ENCODE measurements at places on chromosomes 5 and 9.

DNA sequence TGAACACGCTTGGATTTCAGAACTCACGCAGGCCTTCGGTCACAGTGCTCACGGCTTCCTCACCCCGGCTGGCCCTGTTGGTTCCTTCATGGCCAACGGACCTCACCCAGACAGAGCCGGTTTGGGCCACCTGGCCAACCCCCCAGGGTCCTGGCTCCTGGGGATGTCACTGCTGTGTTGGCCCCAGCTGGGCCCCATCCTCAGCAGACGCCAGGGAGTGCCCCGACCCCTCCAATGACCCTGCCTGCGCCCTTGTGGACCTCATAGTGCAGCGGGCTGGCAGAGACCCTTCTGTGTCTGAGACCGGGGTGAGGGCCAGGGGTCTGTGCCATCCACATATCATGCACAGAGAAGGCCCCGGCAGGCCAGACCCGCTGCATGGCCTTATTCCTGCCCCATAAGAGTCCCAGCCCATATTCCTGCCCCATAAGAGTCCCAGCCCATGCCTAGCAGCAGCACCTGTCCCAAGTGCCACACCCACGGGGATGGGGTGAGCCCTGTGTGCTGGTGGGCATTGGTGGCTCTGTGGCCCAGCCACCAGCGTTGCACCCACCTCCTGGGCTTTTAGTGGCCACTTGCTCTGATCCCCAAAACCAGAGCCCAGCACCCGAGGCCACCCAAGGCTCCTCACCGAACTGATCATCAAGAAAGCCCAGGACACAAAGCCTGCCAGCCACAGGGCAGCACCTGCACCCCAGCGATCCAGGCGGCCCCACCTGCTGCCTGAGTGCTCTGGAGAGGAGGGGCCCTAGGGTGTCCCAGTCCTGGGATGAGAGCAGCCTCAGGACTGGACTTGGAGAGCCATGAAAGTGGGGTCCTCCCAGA lies 1.3 kb upstream of the LPCAT1 start:
- H3K27me3 ChIP-seq = no peaks in the 10 kb centered on the region
- H3K27ac ChIP-seq = peak overlapping the region; percentile 70
- H3K4me1 ChIP-seq = peaks cover 27% of the 10 kb centered on the region
- peak overlapping the region; percentile 54 for H3K4me3 ChIP-seq

DNA sequence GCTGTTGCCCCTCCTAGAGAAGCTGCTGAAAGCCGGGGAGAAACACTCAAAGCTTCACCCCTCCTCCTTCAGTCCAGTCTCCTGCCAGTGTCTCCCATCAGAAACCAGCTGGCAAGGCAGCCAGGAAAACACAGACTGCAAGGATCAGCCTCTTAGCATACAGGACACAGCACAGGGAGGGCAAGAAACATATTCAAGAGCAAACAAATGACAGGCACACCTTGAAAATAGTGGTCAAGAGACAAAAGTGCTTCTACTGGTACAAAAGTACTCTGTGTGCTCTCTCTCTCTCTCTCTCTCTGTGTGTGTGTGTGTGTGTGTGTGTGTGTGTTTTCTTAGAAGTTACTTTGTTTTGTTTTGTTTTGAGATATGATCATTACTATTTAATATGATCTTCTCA lies 227.2 kb downstream of the RAB3C start:
- no peak overlapping the region for H3K4me3 ChIP-seq
- H3K27me3 ChIP-seq = no peaks in the 10 kb centered on the region
- no peaks in the 10 kb centered on the region for H3K4me1 ChIP-seq
- no peak overlapping the region for H3K27ac ChIP-seq
- H3K36me3 ChIP-seq = no peaks in the 10 kb centered on the region

DNA sequence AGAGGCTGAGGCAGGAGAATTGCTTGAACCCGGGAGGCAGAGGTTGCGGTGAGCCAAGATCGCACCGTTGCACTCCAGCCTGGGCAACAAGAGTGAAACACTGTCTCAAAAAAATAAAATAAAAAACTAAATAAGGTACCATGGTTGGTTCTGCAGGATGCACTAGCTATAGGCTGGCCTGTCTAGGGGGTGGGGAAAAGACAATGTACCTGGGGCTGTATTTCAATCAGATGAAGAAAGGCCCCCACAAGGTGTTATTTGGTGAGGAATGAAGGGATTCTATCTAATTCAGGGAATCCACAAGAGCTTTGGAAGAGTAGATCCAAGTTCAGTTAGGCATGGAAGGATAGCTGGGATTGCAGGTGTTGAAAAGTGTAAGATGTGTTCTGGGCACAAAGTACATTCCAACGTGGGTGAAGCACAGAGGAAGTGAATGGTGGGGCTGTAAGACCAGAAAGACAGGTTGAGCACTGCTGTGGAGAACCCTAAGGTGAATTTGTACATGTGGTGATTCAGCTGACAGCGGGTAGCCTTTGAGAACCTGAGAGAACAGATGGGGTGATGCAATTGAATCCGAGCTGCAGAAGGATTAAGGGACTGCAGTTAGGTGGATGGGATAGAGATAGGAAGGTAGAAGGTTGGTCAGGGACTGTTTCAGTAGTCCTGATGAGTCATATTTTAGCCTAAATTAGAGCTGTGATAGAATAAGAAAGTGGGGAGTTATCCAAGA lies 71.8 kb downstream of the CAST start:
- H3K4me3 ChIP-seq = no peak overlapping the region
- no peaks in the 10 kb centered on the region for H3K4me1 ChIP-seq
- DNase-seq = no peak

- no peaks in the 10 kb centered on the region for H3K36me3 ChIP-seq
- H3K4me1 ChIP-seq = peaks cover 19% of the 10 kb centered on the region
- no peak overlapping the region for H3K4me3 ChIP-seq
- no peaks in the 10 kb centered on the region for H3K27me3 ChIP-seq
- DNase-seq = peak; percentile 46
Measured at GRCh38 chr9:31542384-31543055, 841.9 kb upstream of the ACO1 start.

GRCh38 chr5:115016646-115017045 lies 153.1 kb downstream of the TRIM36 start:
- no peaks in the 10 kb centered on the region for H3K4me1 ChIP-seq
- no peak for DNase-seq
- no peaks in the 10 kb centered on the region for H3K27me3 ChIP-seq
- no peak overlapping the region for H3K4me3 ChIP-seq
- no peak overlapping the region for H3K27ac ChIP-seq

GRCh38 chr5:115431116-115431515 lies 113.5 kb downstream of the FEM1C start:
- H3K27me3 ChIP-seq = no peaks in the 10 kb centered on the region
- DNase-seq = no peak
- H3K27ac ChIP-seq = no peak overlapping the region
- no peak overlapping the region for H3K4me3 ChIP-seq
- no peaks in the 10 kb centered on the region for H3K36me3 ChIP-seq
- H3K4me1 ChIP-seq = no peaks in the 10 kb centered on the region

DNA sequence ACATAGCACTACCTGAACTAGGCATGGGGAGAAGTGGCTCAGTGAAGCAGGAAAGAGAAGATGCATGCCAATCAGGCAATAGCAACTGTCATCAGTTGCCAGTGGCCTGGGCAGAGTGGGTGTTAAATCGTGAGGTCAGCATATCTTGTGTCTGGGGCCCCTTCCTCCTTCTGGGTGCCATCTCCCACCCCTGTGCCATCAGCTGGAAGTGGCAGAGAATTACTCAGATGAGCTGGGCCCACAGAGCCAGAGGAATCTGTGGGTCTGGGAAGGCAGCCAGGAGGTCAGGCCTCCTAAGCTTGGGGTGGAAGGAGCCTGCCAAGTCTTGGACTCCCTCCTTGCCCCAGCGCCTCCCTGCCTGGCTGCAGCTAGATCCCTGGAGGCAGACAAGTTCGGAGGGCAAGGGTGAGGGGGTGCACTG lies 66.5 kb downstream of the GALNT12 start:
- no peak overlapping the region for H3K4me3 ChIP-seq
- no peak for DNase-seq
- no peaks in the 10 kb centered on the region for H3K36me3 ChIP-seq
- H3K27me3 ChIP-seq = no peaks in the 10 kb centered on the region
- H3K27ac ChIP-seq = no peak overlapping the region
- no peaks in the 10 kb centered on the region for H3K4me1 ChIP-seq

- no peaks in the 10 kb centered on the region for H3K27me3 ChIP-seq
- peaks cover 14% of the 10 kb centered on the region for H3K4me1 ChIP-seq
- no peak for DNase-seq
- no peaks in the 10 kb centered on the region for H3K36me3 ChIP-seq
- H3K4me3 ChIP-seq = no peak overlapping the region
Measured at GRCh38 chr9:90815944-90816357, 14.3 kb downstream of the SYK start.

GRCh38 chr5:105544300-105544699 lies 1981.7 kb upstream of the NUDT12 start:
- no peak for DNase-seq
- H3K4me3 ChIP-seq = no peak overlapping the region
- H3K27me3 ChIP-seq = no peaks in the 10 kb centered on the region
- no peaks in the 10 kb centered on the region for H3K4me1 ChIP-seq
- no peaks in the 10 kb centered on the region for H3K36me3 ChIP-seq
- no peak overlapping the region for H3K27ac ChIP-seq

DNA sequence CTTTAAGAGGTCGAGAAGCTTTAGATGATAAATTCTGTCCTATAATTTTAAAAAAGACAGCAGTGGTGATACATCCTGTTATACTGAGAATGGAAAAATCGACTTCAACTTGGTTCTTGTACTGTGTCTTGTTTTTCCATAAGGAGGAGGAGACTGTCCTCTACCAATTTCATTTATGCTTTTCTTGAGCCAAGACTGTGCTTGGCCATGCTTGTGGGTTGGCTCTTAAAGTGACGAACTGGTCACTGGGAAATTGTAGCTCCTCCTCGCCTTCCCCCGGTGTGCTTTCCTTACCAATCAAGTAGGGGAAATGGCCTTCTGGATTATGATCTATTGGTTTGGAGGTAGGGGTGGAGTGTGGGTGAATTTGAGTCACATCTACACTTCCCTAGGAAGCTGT lies 67.1 kb upstream of the HSPB3 start:
- H3K27me3 ChIP-seq = no peaks in the 10 kb centered on the region
- H3K4me1 ChIP-seq = no peaks in the 10 kb centered on the region
- no peak for DNase-seq
- H3K27ac ChIP-seq = no peak overlapping the region

- peaks cover 55% of the 10 kb centered on the region for H3K4me1 ChIP-seq
- no peak overlapping the region for H3K4me3 ChIP-seq
- H3K27me3 ChIP-seq = no peaks in the 10 kb centered on the region
- H3K36me3 ChIP-seq = no peaks in the 10 kb centered on the region
- no peak for DNase-seq
- H3K27ac ChIP-seq = peak overlapping the region; percentile 67
Measured at GRCh38 chr5:95808013-95808685, 14.4 kb downstream of the GLRX start.

DNA sequence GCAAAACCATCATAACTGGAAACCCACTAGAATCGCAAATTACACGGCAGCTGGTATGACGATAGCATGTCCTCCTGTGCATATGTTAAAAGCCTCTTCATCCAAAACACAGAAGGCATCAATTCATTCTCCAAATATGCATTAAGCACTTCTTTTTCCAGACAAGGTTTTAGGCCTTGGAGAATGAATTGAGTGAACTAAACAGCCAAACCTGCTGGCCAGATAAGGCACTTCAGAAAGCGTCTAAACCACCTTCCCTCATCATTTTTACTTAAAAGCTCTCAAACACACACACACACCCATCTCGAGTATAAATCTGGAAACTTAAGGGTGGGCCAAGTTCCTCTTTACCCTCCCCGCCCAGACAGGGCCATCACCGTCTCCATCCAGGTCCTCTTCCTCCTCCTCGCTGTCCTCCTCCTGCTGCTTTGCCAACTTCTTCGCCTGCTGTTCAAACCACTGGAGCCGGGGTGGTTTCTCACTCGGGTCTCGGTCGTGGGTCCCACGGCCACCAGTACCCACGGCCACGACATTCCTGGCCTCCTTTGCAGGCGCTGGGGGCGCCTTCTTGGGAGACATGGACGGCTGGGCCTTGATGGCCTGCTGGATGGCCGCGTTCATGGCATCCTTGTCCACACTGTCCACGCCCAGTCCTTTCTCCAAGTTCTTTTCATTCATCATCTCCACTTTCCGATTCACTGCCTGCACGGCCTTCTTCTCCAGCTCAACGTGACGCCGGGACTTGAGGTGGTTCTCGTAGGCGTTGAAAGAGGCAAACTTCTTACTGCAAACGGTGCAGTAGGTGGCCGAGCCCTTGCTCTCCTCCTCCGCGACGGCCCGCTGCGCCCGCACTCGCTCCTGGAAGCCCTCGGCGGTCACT lies 696 bp downstream of the ZNF622 start:
- H3K4me3 ChIP-seq = peak overlapping the region; percentile 85
- no peaks in the 10 kb centered on the region for H3K27me3 ChIP-seq
- DNase-seq = no peak
- H3K27ac ChIP-seq = peak overlapping the region; percentile 90

GRCh38 chr5:140011297-140011802 lies 31.7 kb downstream of the NRG2 start:
- H3K4me1 ChIP-seq = no peaks in the 10 kb centered on the region
- H3K4me3 ChIP-seq = no peak overlapping the region
- no peaks in the 10 kb centered on the region for H3K27me3 ChIP-seq
- H3K36me3 ChIP-seq = no peaks in the 10 kb centered on the region

DNA sequence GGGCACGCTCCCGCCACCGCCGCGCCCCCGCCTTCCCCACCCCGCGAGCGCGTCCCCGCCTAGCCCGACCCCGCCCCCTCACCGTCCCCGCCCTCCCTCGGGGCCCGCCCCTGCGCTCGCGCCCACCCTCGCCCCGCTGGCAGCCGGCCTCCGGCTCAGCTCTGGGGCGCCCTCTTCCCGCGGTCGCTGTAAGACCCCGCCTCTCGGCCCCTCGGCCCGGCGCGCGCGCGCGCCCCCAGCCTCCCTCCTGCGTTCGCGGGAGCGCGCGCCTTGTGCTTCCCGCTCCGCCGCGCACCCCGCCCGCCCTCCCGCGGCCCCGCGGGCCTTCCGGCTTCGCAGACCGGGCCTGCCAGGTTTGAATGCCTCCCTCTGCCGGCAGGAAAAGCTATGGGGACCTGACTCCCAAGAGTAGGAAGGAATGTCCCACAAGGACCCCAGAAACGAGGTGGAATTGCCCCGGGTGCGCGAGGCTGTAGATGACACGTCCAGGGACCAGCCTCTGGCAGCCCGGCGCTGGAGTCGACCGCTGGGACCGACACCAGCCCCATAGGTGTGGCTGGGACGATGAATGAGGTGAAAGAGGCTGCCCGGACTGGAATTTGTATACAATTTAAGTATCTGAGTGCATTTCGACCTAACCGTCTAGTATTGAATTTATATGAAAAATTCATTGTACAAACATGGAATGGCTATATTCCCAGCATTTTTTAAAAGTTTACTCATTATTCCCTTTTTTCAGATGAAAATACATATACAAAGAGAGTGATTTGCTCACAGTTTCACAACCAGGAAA lies 416 bp upstream of the PTBP3 start:
- H3K27me3 ChIP-seq = no peaks in the 10 kb centered on the region
- DNase-seq = peak; percentile 89
- peaks cover 41% of the 10 kb centered on the region for H3K4me1 ChIP-seq
- no peaks in the 10 kb centered on the region for H3K36me3 ChIP-seq
- H3K4me3 ChIP-seq = peak overlapping the region; percentile 81

DNA sequence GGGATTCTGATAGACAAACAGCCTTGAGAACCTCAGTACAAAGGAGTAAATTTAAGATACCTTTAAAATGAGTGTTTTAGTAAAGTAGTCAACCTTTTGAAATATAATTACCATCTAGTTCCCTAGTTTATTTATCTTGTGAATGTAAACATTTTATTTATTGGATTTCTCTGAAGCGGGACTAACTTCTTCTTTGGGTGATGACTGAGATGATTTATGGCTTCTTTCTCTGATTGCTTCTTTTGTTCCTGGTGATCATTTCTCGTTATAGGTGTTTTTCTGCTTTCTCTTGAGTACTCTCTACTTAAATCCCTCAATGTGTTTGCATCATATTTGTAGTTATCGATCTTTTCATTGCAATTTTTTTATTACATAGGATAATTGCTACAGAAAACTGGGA lies 33.2 kb downstream of the PRDM6 start:
- H3K36me3 ChIP-seq = no peaks in the 10 kb centered on the region
- no peaks in the 10 kb centered on the region for H3K27me3 ChIP-seq
- no peak overlapping the region for H3K27ac ChIP-seq
- no peaks in the 10 kb centered on the region for H3K4me1 ChIP-seq
- DNase-seq = no peak
